Iris pigment epithelial cell (primary cell): ENCODE measurements at places on chromosomes 2 and 18.

GRCh38 chr18:28412521-28412920 is 235.6 kb upstream of the CDH2 start:
- peak; percentile 17 for DNase-seq

- peak; percentile 82 for DNase-seq
These were observed 120.4 kb downstream of the DCDC2C start for GRCh38 chr2:3823748-3824147.

- no peak for DNase-seq
These were observed 29.1 kb upstream of the RNU4ATAC start for GRCh38 chr2:121501554-121501953.

GRCh38 chr18:67583621-67584020 is 67.1 kb upstream of the DSEL start:
- peak; percentile 32 for DNase-seq

DNA sequence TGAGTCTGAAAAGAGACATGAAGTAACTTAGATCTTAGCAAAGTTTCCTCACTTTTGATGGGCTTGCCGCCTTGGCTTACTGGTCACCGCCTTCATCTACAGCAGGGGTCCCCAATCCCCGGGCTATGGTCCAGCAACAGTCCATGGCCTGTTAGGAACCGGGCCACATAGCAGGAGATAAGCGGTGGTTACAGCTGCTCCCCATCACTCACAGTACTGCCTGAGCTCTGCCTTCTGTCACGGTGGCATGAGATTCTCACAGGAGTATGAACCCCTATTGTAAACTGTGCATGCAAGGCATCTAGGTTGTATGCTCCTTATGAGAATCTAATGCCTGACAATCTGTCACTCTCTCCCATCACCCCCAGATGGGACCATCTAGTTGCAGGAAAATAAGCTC is 72.9 kb downstream of the BIN1 start:
- no peak for DNase-seq

GRCh38 chr18:7593218-7593819 is 26.2 kb downstream of the PTPRM start:
- no peak for DNase-seq

- DNase-seq = peak; percentile 79
These were observed 2.2 kb downstream of the LRATD1 start for GRCh38 chr2:14634489-14635390.

- peak; percentile 56 for DNase-seq
These were observed 124.3 kb upstream of the SLC39A10 start for GRCh38 chr2:195532628-195533271.

DNA sequence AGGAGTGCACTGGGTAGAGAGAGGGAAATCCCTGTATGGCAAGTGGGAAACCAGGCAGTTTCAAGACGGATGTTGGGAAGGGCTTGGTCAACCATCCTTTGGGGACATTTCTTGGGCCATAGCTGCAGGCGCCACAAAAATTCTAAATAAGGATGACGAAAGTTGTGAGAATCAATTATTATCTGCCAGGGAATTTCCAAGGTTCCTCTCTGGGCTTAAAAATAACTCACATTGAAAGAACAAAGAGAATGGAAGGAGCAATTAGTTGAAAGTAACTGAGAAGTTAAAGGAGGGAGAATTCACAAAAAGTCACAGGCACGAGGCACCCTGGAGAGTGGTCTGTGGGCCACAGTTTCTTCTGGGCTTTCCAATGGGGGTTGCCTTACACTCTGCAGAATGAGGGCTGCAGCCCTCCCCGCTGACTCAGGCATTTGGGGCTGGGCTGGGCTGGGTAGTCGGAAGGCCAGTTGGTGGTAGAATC is 195.7 kb downstream of the SMAD7 start:
- no peak for DNase-seq

GRCh38 chr2:182646763-182647498 is 69.1 kb upstream of the DNAJC10 start:
- DNase-seq = no peak

DNA sequence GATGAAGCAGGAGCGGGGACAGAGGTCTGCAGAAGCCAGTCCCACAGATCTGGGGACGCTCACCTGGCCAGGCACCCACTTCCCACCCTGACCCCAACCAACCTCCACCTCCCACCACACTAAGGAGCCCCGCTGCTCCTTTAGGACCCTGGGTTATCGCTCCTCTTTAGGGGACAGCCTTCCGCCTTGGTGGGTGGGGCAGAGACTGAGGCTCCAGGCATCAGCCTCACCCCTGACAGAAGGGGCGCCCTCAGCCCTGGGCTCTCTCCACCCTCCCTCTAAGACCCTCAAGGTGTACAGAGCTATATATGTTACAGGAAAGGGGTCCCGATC is 33.5 kb upstream of the SLC66A3 start:
- DNase-seq = no peak

- no peak for DNase-seq
These were observed 43.9 kb downstream of the ACVR2A start for GRCh38 chr2:147888680-147889079.
